ENCODE measurements at places on chromosomes 2 and 18. TPM values are rescaled to one million over a fixed set of nuclear protein-coding genes. Genes with fewer than 3 reads are reported as not detected.

The DNAJB2 gene
- 36.3 TPM for total RNA-seq

The MTLN gene
- total RNA-seq = 23.1 TPM

The SLC23A3 gene
- total RNA-seq = 2.2 TPM

The SPP2 gene
- not detected for total RNA-seq

The POMC gene
- 1.0 TPM for total RNA-seq

The TANC1 gene
- total RNA-seq = 31.6 TPM

The NAT8 gene
- not detected for total RNA-seq

The DSG1 gene
- total RNA-seq = not detected

The CCDC150 gene
- total RNA-seq = 4.3 TPM

The KANSL1L gene
- total RNA-seq = 34.3 TPM

The C2orf78 gene
- total RNA-seq = not detected

The DSC2 gene
- 0.97 TPM for total RNA-seq

The MFSD6 gene
- total RNA-seq = 8.9 TPM

The CFAP65 gene
- 0.22 TPM for total RNA-seq

The SOWAHC gene
- 29.5 TPM for total RNA-seq

The TEX44 gene
- not detected for total RNA-seq

The MC5R gene
- not detected for total RNA-seq

The DGUOK gene
- 44.7 TPM for total RNA-seq

The SERPINB2 gene
- not detected for total RNA-seq

The KCNF1 gene
- total RNA-seq = not detected

The L3MBTL4 gene
- total RNA-seq = 1.7 TPM

The C2orf66 gene
- total RNA-seq = 0.13 TPM

The ACP1 gene
- total RNA-seq = 88.5 TPM

The FAM237A gene
- not detected for total RNA-seq

The RGPD4 gene
- under 0.01 TPM for total RNA-seq

The MRO gene
- 0.43 TPM for total RNA-seq

The PAX3 gene
- total RNA-seq = 0.11 TPM

The TUBB8B gene
- not detected for total RNA-seq
